AG04450 (cell line): ENCODE measurements at places on chromosomes 6 and 20.

DNA sequence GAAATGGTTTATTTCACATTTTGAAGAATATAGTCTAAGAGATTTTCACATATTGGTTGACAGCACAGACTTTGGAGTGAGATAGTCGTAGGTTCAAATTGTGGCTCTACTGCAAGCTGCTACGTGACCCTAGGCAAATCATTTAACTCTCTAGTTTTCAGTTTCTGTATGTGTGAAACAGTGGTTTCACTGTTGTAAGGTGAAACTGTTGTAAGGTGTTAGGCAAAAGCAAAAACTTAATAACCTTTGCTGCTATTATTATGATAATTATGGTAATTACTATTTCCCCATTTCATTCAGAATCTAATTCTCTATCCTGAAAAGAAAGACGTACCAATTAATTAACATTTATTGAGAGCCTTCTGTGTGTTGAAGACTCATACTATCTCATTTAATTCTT lies 144.2 kb downstream of the REV3L start:
- no peak for DNase-seq

DNA sequence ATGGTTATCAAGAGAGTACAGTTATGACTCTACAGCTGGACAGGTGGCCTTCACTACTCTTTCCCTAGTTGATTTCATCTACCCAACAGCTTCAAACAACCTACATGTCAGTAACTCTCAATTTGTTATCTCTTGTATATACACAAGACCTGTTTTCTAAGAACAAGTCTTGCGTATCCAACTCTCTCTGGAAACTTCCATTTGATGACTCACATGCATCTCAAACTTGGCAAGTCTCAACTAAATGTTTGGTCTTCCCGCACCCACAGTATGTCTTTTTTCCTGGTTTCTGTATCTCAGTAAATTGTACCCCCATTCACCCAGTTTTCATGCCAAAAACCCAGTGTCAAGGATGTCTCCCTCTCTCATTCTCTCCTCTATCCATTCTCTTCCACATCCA lies 97.7 kb downstream of the BTBD9 start:
- DNase-seq: peak; percentile 33

- DNase-seq: no peak
Observed at GRCh38 chr6:92945799-92946198, 473.6 kb downstream of the EPHA7 start.

- no peak for DNase-seq
Observed at GRCh38 chr6:133418108-133418507, 177.0 kb downstream of the EYA4 start.

GRCh38 chr20:4043796-4044195 lies 28.4 kb upstream of the RNF24 start:
- DNase-seq: no peak

GRCh38 chr6:169230322-169230665 lies 23.4 kb downstream of the THBS2 start:
- DNase-seq: no peak

DNA sequence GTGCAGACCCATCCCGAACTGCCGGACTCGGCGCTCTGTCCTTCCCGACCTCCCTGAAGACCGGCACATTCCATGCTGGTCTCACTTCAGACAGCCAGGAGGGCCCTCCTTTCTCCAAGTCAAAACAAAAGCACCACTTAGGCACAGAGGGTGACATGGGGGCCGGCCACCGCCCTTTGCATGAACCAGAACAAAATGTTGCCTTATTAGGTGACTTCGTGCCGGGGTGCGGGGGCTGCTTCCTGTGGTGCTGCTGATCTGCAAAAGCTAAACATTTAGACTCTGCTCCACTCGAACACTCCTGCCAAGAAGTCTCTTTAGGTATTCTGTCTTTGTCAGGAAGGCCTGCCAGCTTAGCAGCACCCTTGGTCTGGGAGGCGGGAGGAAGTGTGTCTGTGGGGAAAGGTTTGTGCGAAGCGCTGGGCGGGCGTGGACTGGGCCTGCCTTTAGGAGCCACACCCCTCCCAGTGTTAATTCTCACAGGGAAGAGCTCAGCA lies 133.8 kb downstream of the SMOC2 start:
- DNase-seq: no peak

DNA sequence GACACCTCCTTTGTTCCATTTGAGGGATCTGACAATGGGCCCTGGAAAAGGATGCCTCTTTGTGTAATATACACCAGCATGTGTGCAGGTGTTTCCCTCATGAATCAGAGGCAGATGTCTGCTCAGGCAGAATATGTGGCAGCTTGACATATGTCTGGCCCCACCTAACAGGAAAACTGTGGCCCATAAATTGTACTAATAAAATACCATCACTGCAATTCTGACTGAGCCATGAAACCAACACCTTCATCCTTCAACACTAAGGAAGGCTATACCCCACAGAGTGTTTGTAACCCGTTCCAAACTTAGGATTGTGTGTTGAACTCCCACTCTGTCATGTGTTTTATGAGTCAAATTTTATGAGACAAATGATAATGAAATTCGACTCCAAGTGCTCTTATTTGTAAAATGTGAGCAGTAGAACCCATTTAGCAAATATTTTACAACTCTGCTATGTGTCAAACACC lies 22.7 kb downstream of the LAMA4 start:
- no peak for DNase-seq

DNA sequence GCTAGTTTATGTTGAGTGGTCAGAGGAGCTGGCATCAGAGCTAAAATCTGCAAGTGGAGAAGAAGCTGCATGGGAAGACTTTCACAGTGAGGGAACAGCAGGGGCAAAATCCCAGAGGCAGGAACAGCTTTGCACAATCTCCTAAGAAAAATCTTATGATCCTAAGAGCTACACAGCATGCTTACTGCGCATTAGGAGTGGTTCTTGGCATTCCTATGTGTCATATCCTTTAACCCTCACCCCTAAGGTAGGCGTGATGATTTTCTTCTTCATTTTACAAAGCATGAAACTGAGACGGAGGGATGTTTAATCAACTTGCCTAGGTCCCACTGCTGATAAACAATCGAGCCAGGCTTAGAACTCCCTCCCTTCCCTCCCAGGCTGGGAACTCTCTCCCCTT lies 313.6 kb upstream of the SULF2 start:
- no peak for DNase-seq

DNA sequence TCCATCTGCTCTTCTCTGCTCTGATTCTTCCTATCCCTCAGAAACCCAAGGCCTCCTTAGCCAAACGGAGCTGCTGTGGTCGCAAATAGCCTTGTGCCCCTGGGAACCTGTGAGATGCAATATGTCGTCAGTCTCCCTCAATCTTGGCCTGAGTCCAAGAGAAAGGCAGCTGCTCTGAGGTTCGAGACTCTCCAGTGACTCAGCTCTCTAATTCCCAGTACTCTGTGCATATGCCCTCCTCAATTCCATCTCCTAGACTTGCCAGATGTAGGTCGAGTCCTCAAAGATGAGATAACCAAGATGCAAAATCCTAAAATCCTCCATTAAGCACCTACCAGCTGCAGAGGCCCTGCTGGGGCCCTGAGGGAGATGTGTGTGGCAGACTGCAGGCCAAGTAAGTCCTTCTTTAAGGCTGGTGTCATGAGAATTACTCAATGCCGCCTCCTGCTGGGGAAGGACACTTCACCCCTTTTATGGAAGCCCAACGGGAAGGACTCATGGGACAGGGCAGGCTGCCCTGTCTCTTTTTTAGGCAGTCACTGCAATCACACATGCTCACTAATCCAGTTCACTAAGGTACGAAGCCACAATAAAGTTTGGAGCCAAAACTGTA lies 28.5 kb downstream of the C6orf15 start:
- peak; percentile 61 for DNase-seq

DNA sequence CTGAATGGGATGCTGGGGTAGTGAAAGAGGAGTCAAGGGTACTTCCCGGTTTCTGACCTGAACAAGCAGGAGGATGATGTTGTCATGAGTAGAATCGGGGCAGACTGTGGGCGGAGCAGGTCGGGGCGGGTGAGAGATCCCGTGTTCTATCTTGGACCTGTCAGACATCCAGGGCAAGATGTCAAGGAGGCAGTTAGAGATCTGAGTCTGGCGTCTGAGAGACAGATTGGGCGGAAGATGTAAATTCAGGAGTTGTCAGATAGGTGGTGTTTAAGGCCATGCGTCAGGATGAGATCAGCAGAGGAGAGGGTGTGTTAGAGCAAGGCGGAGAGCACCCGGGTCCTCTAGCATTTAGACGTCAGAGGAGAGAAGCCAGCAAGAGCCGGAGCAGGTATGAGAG lies 115.5 kb downstream of the DLGAP4 start:
- no peak for DNase-seq

DNA sequence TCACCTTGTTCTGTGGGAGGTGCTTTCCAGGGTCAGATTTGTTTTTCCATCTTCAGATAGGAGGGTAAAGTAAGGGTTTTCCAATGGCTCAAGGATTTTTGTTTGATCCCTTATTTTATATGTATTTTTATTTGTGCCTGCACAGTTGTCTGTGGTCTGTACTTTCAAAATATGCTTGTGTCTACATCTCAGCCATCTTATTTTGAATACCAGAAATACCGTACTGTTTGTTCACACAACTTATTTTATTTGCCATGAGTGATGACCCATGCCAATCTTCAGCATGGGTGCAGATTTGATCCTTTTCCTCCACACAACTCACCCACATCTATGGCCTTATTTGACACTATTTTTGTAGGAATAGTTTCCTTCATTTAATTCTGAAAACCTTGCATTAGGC lies 72.2 kb upstream of the PTCHD4 start:
- DNase-seq: no peak

DNA sequence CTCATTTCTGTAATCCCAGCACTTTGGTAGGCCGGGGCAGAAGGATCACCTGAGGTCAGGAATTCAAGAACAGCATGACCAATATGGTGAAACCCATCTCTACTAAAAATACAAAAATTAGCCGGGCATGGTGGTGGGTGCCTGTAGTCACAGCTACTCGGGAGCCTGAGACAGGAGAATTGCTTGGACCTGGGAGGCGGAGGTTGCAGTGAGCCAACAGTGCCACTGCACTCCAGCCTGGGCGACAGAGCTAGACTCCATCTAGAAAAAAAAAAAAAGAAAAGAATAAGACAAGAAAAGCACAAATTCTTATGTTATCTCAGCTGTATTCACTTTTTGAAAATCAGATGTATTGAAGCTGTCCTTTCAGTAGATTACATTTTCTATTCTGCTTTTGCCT lies 289.4 kb downstream of the GRIK2 start:
- no peak for DNase-seq

DNA sequence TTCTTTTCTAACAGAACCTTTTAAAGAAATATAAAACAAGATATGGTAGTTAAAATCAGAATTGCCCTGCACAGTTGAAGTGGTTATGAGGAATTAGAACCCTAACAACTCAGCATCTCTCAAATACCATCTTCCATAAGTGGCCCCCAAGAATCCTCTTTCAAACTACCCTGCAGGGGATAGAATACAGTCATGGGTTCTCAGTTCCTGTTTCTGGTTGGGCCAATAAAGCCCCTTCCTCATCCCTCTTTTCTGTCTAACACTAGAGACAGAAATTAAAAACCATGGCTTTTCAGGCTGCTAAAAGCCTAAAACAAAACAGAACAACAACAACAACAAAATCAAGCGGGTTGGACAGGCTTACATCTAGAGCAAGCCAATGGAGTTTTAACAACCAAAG lies 6.7 kb upstream of the LCA5 start:
- DNase-seq: no peak

- DNase-seq: no peak
Observed at GRCh38 chr6:162622572-162622971, 105.0 kb downstream of the PRKN start.

GRCh38 chr6:106730718-106731117 lies 101.3 kb downstream of the QRSL1 start:
- DNase-seq: no peak

- DNase-seq: no peak
Observed at GRCh38 chr6:135096403-135097130, 41.9 kb upstream of the HBS1L start.

DNA sequence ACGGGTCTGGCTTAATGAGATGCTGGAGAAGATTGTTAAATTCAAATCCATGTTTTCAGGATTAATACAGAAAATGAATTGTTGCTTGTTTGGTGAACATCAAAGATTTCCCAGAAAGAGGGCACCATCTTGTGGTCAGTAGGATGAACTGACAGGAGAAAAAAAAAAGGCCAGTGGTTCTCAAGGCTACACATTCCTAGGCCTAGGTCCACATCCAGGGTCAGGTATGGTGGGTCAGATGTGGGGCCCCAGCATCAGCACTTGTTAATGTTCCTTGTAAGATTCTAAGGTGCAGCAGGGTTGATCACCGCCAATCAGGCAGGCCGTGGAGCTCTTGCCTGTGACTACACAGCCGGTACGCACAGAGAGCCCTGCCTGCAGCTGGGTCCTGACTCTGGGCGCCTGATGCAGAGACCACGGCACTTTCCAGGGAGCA lies 34.0 kb upstream of the FOXO3 start:
- DNase-seq: peak; percentile 7

- DNase-seq: no peak
Observed at GRCh38 chr6:137497721-137498463, 3.7 kb upstream of the OLIG3 start.

DNA sequence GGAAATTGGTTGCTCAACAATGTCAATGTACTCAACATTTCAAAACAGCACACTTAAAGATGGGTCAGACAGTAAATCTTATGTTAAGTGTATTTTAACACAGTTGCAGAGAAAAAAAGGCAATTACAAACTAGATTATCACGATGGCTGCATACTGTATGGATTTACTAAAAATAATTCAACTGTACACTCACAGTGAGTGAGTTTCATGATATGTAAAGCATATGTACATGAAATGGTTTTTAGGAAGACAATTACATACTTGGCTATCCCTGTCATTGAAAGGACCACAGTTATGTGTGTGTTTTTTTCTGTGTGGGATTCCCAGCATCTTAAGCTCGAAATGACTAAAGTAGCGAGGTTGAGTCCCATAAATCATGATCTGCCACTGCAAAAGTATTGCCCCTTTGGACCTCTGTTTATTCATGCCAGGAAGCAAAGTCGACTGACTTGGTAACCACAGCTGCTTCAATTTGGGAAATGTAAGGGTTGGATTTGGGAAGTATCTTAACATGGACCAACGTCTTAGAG lies 5.5 kb upstream of the SALL4 start:
- DNase-seq: no peak

DNA sequence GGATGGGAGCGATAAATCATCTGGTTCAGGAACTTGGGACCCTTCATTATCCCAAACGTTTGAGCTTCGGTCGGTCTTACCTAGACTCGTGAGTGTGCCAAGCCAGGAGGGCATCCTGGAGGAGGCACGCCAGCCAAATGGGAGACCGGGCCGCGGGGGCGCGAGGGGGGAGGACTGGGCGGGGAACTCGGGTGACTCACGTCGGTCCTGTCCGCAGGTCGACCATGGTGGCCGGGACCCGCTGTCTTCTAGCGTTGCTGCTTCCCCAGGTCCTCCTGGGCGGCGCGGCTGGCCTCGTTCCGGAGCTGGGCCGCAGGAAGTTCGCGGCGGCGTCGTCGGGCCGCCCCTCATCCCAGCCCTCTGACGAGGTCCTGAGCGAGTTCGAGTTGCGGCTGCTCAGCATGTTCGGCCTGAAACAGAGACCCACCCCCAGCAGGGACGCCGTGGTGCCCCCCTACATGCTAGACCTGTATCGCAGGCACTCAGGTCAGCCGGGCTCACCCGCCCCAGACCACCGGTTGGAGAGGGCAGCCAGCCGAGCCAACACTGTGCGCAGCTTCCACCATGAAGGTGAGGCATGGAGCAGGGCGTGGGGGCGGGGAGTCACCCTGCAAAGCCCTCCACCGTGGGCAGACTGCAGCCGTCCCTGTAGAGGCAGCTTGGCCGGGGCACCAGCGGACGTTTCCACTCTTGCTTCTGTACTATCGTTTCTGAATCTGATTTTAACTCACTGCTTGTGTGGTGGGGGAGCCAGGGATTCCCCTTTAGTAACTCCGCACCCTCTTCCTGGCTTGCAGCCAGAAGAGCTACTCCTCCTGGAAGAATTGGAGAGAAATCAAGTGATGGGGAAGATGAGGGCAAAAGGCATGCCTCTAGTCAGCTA lies 2.7 kb downstream of the BMP2 start:
- DNase-seq: no peak
